ENCODE measurements at places on chromosomes 7 and 10.

GRCh38 chr7:134465491-134465890 lies 6.6 kb upstream of the AKR1B1 start:
- DNase-seq: no peak

GRCh38 chr7:21967598-21968003 lies 21.9 kb upstream of the CDCA7L start:
- DNase-seq: no peak

- peak; percentile 83 for DNase-seq
Observed at GRCh38 chr10:132469197-132469884, 68.2 kb upstream of the INPP5A start.

DNA sequence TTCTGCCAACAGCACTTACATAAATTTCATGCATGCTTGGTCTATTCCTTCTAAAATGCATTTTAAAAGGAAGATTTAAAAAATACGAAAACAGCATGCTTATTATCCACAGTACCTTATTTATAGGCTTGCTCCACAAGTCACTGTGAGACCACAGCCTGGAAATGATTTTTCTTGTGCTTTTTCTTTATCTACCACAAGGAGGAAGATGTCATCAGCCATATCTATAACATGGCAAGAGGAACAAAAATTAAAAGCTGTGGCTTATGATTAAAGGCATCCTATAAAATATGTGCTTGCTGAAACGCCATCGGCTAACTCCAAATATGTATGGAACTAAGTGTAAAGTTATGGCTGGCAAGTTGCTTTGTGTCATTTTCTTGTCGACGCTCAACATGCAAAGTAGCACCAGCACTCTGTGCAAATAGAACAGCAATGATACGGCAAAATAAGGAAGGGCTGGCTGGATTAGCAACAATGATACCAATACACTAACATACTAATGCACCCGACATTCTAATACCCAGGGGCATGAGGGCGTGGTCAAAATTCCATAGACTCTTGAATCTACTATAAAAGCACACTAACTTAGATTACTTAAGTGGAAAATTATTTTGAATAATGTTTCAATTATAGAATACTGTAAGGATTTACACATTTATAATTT lies 41.2 kb upstream of the AKR1E2 start:
- DNase-seq: no peak

DNA sequence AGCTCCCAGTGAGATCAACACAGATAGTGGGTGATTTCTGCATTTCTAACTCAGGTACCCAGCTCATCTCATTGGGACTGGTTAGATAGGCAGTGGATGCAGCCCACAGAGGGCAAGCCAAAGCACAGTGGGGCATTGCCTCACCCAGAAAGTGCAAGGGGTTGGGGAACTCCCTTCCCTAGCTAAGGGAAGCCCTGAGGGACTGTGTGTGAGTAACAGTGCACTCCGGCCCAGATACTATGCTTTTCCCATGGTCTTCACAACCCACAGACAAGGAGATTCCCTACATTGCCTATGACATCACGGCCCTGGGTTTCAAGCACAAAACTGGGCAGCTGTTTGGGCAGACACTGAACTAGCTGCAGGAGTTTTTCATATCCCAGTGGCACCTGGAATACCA lies 62.8 kb downstream of the PPP1R3A start:
- DNase-seq: no peak

DNA sequence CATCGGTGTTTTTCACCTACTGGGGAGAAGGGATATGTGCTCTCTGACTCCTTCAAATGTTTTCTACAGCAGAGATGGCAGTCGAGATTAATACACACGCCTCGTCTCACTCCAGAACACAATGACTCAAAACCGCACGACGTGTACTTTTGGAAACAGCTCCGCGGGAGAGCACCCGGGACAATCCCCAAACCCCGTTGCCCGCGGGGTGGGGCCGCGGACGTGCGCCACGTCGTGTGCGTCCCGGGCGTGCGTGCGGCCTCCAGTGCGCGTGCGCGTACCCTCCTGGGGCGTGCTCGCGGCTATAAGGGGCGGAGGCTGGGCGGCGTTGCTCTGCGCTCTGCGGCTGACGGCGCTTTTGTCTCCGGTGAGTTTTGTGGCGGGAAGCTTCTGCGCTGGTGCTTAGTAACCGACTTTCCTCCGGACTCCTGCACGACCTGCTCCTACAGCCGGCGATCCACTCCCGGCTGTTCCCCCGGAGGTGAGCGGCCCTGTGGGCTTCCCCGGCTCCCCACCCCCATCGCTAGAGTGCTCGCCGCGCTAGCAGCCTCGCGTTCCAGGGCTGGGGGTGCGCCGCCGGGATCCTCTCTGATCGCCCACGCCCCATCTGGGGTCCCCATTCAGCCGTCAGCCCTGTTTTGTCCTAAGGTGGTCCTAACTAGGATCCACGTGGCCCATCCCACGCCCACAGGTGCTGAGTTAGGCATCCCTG lies at the start of gene HILPDA:
Gene HILPDA (plus strand): TSS at position 336 of the 712 bp plus-strand sequence. CDS start 1,391 bp downstream, outside the sequence.
- DNase-seq: peak; percentile 94

DNA sequence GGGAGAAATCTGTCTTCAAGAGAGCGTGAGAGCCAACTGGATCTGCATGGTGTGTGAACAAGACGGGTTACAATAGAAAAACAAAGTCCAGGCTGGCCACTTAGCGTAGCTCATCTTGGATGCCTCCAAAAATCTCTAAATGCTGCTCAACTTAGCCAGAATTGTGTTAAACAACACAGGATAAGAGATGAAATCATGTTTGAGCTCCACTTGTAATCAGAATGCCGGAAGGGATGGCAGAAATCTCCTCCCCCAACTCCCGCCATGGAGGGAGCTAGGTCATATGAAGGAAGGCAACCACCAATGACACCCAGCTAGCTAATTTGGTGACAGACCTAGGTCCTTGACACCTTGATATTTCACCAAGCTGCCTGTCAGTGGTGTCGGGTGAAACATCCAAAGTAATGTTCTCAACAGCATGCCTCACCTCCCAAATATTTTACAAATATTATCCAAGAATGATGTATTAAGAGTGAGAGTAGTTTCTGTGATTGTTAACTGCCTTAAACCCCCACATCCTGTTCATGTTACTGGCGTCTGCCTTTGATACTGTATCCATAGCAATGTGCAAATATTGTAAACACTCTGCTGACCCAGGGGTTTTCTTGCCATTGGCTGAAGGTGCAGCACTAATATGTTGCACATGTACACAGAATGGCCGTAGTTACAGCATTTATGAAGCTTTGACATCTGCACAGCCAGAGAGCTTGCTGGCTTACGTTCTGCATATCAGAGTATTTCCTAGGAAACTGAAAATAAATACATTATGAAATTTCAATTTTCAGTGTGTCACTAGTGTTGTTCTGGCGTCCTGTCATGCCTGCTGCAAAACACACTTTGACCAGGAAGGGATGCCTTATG lies 25.8 kb downstream of the TMEM254 start:
- DNase-seq: peak; percentile 34

- no peak for DNase-seq
Observed at GRCh38 chr10:24416248-24416647, 207.3 kb downstream of the KIAA1217 start.

- DNase-seq: no peak
Observed at GRCh38 chr10:94105226-94105625, 111.5 kb downstream of the PLCE1 start.

DNA sequence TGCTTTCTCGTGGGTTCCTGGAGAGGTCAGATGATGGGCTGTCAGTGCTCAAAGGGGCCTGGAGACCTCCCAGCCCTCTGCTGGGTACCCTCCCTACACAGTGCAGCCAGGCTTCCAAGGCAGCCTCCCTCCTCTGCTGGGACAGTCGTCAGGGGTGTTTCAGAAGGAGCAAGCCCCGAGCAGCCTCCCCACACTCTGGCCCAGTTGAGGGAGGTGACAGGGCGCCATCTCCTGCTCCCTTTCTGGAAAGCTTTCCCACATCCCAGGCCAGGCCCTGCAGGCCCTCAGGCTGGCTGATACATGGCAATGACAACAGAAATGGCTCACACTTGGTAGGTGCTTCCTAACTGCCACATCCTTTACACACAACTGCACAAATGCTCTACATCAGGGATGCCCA lies 32.1 kb downstream of the KCNMA1 start:
- no peak for DNase-seq
